ENCODE measurements at places on chromosomes 13 and 19.

DNA sequence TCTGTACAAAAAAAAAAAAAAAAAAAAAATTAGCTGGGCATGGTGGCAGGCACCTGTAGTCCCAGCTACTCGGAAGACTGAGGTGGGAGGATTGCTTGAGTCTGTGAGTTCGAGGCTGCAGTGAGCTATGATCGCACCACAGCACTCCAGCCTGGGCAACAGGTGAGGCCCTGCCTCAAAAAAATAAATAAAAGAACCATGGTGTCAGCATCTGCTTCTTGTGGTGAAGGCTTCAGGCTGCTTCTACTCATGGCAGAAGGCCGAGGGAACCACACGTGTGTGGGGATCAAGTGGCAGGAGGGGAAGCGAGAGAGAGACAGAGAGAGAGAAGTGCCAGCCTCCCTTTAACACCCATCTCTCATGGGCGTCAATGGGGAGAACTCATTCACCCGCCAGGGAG, 13.5 kb downstream of the BCL3 start:
- no peak for DNase-seq

DNA sequence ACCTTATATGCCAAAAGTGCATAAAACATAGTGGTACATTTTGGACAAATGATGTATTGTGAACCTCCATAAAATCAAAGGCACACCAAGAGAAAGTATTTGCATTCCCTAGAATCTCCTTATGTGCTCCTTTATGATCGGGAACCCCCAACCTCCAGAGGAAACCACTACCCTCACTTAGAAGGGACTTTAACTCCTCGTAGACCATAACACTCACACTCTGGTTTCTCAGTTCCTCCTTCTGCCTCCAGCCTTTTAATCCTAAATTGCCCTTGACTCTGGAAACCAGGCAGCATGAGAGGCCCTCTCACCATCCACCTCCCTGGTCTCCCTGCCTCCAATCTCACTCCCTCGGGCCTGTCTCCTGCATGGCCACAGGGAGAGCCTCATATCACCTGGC, 9.8 kb upstream of the KCNN4 start:
- no peak for DNase-seq

DNA sequence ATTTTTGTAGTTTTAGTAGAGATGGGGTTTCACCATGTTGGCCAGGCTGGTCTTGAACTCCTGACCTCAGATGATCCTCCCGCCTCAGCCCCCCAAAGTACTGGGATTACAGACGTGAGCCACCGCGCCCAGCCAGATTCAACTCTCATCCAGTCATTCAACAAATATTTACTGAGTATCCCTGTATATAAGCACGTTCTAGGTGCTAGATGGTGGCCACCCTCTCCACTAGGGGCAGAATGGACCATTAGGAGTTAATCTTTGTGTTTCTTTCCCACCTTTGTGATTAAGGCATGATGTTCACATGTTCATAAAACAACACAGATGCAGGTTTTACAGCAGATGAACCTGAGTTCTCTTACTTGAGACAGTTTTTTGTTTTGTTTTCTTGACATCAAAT, 7.3 kb downstream of the SHKBP1 start:
- DNase-seq, result no peak

- DNase-seq, result peak; percentile 23
These were observed 632 bp downstream of the MARK4 start for GRCh38 chr19:45251452-45252354.

DNA sequence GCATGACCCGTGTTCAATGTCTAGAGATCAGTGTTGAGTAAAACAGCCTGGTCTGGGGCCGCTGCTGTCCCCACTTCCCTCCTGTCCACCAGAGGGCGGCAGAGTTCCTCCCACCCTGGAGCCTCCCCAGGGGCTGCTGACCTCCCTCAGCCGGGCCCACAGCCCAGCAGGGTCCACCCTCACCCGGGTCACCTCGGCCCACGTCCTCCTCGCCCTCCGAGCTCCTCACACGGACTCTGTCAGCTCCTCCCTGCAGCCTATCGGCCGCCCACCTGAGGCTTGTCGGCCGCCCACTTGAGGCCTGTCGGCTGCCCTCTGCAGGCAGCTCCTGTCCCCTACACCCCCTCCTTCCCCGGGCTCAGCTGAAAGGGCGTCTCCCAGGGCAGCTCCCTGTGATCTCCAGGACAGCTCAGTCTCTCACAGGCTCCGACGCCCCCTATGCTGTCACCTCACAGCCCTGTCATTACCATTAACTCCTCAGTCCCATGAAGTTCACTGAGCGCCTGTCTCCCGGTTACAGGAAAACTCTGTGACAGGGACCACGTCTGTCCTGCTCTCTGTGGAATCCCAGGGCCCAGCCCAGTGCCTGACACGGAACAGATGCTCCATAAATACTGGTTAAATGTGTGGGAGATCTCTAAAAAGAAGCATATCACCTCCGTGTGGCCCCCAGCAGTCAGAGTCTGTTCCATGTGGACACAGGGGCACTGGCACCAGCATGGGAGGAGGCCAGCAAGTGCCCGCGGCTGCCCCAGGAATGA, 1.5 kb upstream of the CEACAM5 start:
- DNase-seq, result peak; percentile 83

- DNase-seq, result no peak
These were observed 453.5 kb downstream of the TDRD3 start for GRCh38 chr13:60850526-60850925.

DNA sequence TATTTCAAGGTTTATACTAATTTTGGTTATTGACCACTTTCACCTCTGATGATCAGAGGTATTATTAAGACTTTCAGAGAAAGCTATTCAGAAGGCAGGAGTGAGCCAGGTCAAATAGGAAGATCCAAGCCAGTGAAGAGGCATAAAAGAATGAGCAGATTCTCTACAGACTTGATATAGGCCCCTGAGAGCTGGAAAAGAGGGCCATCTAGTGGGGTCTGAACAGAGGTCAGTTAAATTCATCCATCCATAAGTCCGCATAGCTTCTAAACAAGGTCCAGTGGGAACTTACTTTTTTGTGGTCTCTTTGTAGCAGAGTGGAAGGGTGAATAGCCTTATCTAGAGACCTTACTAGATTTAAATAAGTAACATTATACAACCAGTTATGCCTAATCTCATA, 126.6 kb upstream of the UFM1 start:
- no peak for DNase-seq
